Lung (tissue), 17 donors: ENCODE measurements at places on chromosomes 7 and 10. TPM values are rescaled to one million over a fixed set of nuclear protein-coding genes. Genes with fewer than 3 reads are reported as not detected.

GRCh38 chr10:114526504-114527238 is 122.4 kb upstream of the AFAP1L2 start:
- H3K27ac ChIP-seq: peak overlapping the region; percentile 72
- no peak overlapping the region for H3K4me3 ChIP-seq
- no peaks in the 10 kb centered on the region for H3K27me3 ChIP-seq
- DNase-seq: peak; percentile 89
- H3K36me3 ChIP-seq: peaks cover under 1% of the 10 kb centered on the region
- peaks cover 15% of the 10 kb centered on the region for H3K4me1 ChIP-seq

Gene CYP3A5
- 26.3 TPM for total RNA-seq

GRCh38 chr7:107398161-107398560 is 71.7 kb upstream of the GPR22 start:
- H3K4me1 ChIP-seq: no peaks in the 10 kb centered on the region
- no peak overlapping the region for H3K4me3 ChIP-seq
- H3K27me3 ChIP-seq: no peaks in the 10 kb centered on the region
- H3K27ac ChIP-seq: no peak overlapping the region
- H3K36me3 ChIP-seq: no peaks in the 10 kb centered on the region
- no peak for DNase-seq

- H3K4me1 ChIP-seq: no peaks in the 10 kb centered on the region
- DNase-seq: no peak
- H3K36me3 ChIP-seq: peaks cover 24% of the 10 kb centered on the region
- no peak overlapping the region for H3K4me3 ChIP-seq
- H3K27ac ChIP-seq: no peak overlapping the region
- H3K27me3 ChIP-seq: no peaks in the 10 kb centered on the region
Observed at GRCh38 chr7:74525140-74525539, 71.4 kb downstream of the GTF2IRD1 start.

DNA sequence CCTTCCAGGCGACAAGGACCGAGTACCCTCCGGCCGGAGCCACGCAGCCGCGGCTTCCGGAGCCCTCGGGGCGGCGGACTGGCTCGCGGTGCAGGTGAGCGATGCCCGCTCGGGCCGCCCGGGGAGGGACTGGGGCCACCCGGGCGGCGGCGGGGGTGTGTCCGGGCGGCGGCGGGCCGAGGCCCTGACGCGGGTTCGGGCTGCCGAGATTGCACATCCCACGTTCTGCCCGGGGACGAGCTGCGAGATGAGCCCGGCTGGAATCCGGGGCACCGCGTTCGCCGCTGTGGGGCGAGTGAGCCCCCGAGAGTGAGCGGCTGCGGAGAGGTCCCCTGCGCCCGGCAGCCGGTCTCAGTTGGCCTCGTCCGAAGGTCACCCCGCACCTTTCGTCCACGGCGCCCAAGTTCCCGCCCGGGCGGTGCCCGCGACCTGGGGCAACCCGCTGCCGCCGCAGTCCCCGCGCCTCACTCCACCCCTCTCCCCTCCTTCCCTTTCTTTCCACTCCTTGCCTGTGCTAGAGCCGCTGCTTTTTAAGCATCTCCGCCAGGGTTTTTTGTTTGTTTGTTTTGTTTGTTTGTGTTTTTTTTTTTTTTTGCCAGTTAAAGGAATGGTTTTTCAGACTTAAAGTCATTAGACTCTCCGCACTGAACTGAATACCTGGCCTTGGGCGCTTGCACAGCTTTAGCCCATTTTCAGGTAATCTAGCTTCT is 515 bp downstream of the RALA start:
- H3K27me3 ChIP-seq: no peaks in the 10 kb centered on the region
- DNase-seq: peak; percentile 55
- H3K4me3 ChIP-seq: peak overlapping the region; percentile 98
- no peaks in the 10 kb centered on the region for H3K36me3 ChIP-seq
- peaks cover 9% of the 10 kb centered on the region for H3K4me1 ChIP-seq
- peak overlapping the region; percentile 91 for H3K27ac ChIP-seq
